ENCODE measurements at places on chromosomes 7 and 10. TPM values are rescaled to one million over a fixed set of nuclear protein-coding genes. Genes with fewer than 3 reads are reported as not detected.

DNA sequence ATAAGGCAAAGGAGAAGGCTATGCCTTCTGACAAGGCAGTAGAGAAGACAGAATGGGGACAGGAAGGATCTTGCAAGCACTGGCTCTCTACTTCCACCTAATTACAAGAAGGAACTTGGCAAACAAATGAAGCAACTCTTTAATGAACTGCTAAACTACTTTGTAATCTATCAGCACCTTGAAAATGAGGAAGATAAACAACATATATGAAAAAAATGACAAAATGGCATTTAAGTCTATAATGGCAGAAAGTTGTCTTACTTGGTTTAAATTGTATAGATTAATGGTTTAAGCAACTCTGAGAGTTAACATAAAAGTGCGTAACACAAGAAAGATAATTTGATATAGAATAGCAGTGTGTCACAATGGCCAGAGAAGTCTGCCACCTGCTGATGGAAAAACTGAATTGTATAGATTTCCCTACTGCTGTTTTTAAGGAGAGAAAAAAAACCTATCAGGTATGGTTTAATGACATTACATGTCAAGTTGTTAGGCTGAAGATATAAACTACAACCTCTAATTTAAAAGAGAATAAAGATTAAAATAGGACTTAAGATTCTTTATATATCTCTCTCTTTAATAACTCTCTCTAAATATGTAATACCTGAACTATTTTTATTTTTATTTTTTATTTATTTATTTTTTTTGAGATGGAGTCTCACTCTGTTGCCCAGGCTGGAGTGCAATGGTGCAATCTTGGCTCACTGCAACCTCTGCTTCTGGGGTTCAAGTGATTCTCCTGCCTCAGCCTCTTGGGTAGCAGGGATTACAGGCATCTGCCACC lies 11.8 kb downstream of the NT5C3A start:
- no peaks in the 10 kb centered on the region for H3K36me3 ChIP-seq
- H3K27ac ChIP-seq, result no peak overlapping the region
- H3K4me3 ChIP-seq, result no peak overlapping the region
- no peaks in the 10 kb centered on the region for H3K27me3 ChIP-seq
- H3K4me1 ChIP-seq, result no peaks in the 10 kb centered on the region

DNA sequence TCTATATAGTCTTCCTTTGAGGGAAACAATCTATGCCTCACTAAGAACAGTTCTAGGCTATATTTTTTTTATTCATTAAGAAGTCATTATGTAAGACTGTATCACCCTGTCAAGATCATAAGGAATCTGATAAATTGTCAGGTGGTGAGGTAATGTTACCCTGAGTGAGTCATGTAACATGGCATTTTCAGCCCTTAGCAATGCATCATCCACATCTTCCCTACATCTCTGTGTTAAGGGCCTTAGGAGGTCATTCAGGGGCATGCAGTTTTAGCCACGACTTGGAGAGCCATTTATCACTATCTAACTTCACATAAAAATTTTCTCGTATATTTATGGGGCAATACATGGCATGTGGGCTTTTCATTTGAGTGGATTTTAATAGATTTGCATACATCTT lies 924.5 kb upstream of the MBL2 start:
- DNase-seq, result no peak
- H3K27ac ChIP-seq, result no peak overlapping the region
- H3K4me1 ChIP-seq, result no peaks in the 10 kb centered on the region
- H3K36me3 ChIP-seq, result no peaks in the 10 kb centered on the region
- H3K4me3 ChIP-seq, result no peak overlapping the region

DNA sequence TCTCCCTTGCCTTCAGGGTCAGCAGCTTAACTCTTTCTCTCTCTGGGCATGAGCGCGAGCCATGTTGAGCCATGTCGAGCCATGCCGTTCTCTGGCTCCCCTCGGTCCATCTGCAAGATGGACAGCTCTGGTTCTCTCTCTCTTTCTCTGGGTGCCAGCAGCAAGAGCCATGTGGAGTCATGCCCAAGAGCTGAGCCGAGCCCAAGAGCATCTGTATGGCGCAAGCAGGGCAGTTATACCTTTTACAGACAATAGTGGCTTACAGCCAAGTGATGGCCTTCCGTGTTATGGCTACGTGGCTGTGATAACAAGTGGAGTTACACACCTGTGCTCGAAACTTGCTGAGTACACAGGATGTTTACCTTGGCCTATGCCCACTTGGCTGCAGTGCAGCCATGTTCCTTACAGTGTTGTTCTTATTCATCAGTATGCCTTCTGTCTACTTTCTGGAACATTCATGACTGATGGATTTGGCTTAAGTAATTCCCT lies 327.7 kb downstream of the GLRX3 start:
- H3K4me1 ChIP-seq, result no peaks in the 10 kb centered on the region
- DNase-seq, result no peak
- no peak overlapping the region for H3K27ac ChIP-seq
- H3K36me3 ChIP-seq, result no peaks in the 10 kb centered on the region
- H3K4me3 ChIP-seq, result no peak overlapping the region

LIPM gene
- not detected for total RNA-seq

DNA sequence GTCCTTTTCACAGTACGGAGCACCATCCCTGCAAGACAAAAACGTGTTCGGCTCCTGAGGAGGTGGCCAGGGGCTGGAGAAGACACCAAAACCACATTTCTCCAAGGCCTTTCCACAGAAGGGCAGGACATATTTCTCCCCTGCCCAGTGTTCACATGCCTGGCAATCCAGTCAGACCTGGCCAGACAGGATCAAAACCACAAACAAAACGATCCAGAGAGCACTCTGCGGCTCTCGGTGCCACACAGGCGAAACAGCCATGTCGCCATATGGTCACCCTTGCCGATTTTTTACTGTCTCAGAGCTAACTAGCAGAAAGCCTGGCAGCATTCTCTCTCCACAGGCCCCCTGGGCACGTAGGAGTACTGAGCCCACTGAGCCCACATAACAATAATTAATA lies 113.0 kb downstream of the ABLIM1 start:
- H3K36me3 ChIP-seq, result no peaks in the 10 kb centered on the region
- H3K27ac ChIP-seq, result no peak overlapping the region
- no peaks in the 10 kb centered on the region for H3K4me1 ChIP-seq
- H3K27me3 ChIP-seq, result peaks cover 6% of the 10 kb centered on the region

CXCL12 gene
- total RNA-seq, result 51.4 TPM

DNA sequence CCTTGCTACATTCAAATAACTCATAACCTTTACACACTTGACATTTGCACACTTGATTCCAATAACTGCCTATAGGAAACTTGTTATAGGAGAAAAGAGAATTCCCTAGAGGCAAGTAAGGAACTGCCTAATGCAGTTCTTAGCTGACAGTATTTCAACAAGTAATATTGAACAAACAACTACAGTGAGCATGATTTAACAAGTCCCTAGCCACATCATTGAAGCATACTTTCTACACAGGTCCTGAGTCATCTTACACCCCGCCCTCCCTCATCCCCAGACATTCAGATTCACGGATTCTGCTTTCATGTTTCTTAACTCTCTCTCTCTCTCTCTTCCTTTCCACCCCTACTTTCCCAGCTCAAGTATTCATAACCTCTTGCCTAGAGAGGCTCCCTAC lies 153.5 kb downstream of the LSM5 start:
- H3K4me1 ChIP-seq, result no peaks in the 10 kb centered on the region
- H3K4me3 ChIP-seq, result no peak overlapping the region
- H3K27me3 ChIP-seq, result no peaks in the 10 kb centered on the region
- no peak overlapping the region for H3K27ac ChIP-seq
- DNase-seq, result no peak

PRPS1L1 gene
- not detected for total RNA-seq

DNA sequence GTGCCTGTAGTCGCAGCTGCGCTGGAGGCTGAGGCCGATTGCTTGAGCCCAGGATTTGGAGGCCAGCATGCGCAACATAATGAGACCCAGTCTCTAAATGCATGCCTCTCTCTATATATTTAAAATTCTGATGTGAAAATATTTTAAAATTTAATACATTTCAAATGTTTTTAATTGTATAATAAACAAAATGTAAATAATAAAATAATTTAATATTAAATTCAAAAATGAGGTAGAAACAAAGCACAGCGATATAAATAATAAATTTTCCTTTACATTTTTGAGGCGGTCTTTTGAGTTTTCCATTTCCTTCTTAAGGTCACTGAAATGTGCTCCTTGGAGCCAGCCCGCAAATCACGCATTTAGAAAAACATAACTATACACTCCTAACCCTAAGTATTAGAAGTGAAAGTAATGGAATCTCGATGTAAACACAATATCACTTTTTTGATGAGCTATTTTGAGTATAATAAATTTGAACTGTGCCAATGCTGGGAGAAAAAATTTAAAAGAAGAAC lies 523 bp upstream of the CDK1 start:
- H3K27ac ChIP-seq, result no peak overlapping the region
- peaks cover 8% of the 10 kb centered on the region for H3K4me1 ChIP-seq
- no peaks in the 10 kb centered on the region for H3K27me3 ChIP-seq
- H3K36me3 ChIP-seq, result peaks cover 28% of the 10 kb centered on the region
- H3K4me3 ChIP-seq, result peak overlapping the region; percentile 21

DNA sequence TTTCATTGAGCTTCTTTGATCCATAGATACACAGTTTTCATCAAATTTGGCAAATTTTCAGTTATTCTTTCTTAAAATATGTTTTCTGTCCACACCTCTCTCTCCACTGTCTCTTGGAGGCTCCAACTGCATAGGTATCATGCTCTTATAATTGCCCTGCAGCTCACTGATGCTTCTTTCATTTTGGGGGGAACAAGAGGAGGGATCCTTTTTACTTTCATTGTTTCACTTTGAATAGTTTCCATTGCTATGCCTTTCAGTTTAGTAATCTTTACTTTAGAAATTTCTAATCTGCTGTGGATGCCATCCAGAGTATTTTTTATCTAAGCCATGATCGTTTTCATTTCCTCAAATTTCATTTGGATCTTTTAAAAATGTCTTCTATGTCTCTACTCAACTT lies 32.9 kb downstream of the KBTBD2 start:
- peaks cover 3% of the 10 kb centered on the region for H3K4me1 ChIP-seq
- no peaks in the 10 kb centered on the region for H3K36me3 ChIP-seq

- no peak overlapping the region for H3K4me3 ChIP-seq
- H3K27ac ChIP-seq, result no peak overlapping the region
- DNase-seq, result no peak
- H3K27me3 ChIP-seq, result no peaks in the 10 kb centered on the region
Observed at GRCh38 chr7:158432369-158433341, 155.0 kb downstream of the PTPRN2 start.

- H3K4me3 ChIP-seq, result peak overlapping the region; percentile 49
- DNase-seq, result no peak
Observed at GRCh38 chr7:47536661-47537611, 45.0 kb downstream of the TNS3 start.

CNPY1 gene
- total RNA-seq, result not detected

DBF4 gene
- 78.9 TPM for total RNA-seq

PLAU gene
- 23.8 TPM for total RNA-seq

GRCh38 chr10:78316451-78316931 lies 282.8 kb downstream of the RPS24 start:
- no peaks in the 10 kb centered on the region for H3K36me3 ChIP-seq
- H3K27ac ChIP-seq, result no peak overlapping the region
- no peak overlapping the region for H3K4me3 ChIP-seq
- H3K4me1 ChIP-seq, result no peaks in the 10 kb centered on the region
- peak; percentile 31 for DNase-seq
- H3K27me3 ChIP-seq, result no peaks in the 10 kb centered on the region

DNA sequence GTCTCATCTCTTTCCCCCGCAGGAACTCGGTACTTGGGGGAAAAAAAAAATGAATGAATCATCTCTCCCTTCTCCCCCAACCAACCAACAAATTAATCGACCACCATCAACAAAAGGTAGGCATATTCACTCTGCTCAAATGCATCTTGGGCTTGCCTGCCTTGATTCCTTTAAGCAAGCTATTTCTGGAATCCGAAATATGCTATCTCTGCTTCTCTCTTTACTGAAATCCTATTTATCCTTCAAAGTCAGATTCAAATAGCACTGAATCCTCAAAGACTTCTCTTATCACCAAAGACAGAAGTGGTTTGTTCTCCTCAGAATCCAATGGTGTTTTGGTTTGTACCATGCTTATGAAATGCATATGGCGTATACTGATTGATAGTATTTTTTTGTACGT lies 49.6 kb upstream of the TPK1 start:
- DNase-seq, result no peak
- H3K36me3 ChIP-seq, result no peaks in the 10 kb centered on the region
- no peak overlapping the region for H3K4me3 ChIP-seq
- no peak overlapping the region for H3K27ac ChIP-seq
- H3K27me3 ChIP-seq, result no peaks in the 10 kb centered on the region
- H3K4me1 ChIP-seq, result 0 out of 2 replicates have a peak, but pooled peaks cover 3% of the 10 kb centered on the region

CADPS2 gene
- total RNA-seq, result 19.7 TPM

- no peak overlapping the region for H3K4me3 ChIP-seq
- H3K27ac ChIP-seq, result no peak overlapping the region
- no peaks in the 10 kb centered on the region for H3K36me3 ChIP-seq
Observed at GRCh38 chr7:12256090-12256489, 45.0 kb downstream of the TMEM106B start.

DNA sequence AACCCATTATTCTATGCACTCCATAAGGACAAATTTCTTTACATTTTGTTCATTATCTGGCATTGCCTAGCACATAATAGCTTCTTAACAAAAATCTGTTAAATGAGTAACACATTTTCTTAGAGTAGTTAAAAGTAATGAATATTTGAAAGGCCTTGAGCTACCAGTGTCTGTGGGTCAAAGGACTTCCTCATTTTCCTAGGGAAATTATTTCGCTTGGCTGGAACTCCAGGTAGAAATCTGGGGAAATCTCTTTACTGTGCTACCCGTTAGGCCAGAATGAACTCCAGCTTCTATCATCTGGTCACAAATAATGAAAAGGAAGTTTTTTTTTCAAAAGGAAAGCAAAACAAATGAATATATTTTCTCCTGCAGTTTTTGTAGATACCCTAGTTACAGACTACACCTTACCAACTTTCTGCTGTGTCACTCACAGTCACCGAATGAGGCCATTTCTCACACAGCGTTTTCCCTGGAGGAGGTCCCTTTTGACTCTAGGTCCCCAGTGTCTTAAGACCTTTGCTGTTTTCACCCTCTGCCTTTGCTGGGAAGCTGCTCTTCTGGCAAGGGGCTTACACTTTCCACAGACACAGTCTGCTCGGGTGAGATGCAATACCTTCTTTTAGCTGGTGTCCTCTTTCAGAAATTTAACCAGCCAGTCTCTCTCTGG lies 1.6 kb downstream of the SAMD9L start:
- H3K4me3 ChIP-seq, result no peak overlapping the region
- no peak overlapping the region for H3K27ac ChIP-seq

DNA sequence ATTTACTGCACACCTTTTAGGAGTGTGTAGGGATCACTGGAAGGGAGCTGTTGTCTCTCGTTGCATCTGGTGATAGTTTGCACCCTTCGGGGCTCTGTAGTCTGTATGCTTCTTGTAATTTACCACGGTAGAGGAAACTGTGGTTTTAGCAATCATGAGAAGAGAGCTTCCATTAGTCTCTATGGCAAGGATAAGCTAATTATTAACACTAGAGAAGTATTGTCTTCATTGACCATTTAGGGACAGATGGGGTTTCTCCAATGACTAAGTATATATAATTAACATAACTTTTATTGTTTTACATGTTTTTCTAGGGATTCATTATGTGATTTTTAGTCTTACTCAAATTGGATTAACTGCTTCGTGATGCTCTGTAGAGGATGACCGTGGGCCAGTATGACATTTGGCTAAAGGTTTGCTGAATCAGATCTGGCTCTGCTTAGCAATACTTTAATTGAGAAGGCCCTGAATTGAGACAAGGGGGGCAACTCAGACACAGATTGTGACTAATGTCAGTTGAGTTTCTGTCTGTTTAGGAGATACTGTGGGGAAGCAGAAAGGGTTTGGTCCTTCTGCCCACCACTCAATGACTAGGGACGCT lies 8.7 kb downstream of the SLC18A2 start:
- DNase-seq, result no peak
- no peak overlapping the region for H3K27ac ChIP-seq
- no peaks in the 10 kb centered on the region for H3K27me3 ChIP-seq
- peaks cover 7% of the 10 kb centered on the region for H3K4me1 ChIP-seq
- H3K36me3 ChIP-seq, result no peaks in the 10 kb centered on the region

SVOPL gene
- 1.1 TPM for total RNA-seq

All from H1 (cell line).